Stimulated activated CD8-positive, alpha-beta memory T cell treated with anti-CD3 and anti-CD28 coated beads, Interleukin-15, amount 100 ng/mL, for 1 hour (primary cell): ENCODE measurements at places on chromosomes 11 and 22.
A peak's percentile ranks its signal among the peaks of the same experiment; 100 is the strongest.

DNA sequence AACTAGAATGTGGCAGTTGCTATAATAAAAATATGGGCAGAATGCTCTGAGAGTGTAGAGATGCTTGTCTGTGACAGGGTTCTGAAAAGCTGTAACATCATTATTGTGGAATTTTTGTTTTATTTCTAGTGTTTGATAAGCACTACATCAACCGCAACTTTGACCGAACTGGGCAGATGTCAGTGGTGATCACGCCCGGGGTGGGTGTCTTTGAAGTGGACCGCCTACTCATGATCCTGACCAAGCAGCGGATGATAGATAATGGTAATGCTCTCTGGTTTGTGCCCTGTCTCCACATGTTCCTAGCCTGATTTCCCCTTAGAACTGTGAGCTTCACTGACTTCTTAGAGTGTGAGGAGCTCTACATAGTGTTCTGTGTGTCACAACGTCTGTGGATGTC, 48.8 kb downstream of the DEPDC5 start:
- DNase-seq = no peak

DNA sequence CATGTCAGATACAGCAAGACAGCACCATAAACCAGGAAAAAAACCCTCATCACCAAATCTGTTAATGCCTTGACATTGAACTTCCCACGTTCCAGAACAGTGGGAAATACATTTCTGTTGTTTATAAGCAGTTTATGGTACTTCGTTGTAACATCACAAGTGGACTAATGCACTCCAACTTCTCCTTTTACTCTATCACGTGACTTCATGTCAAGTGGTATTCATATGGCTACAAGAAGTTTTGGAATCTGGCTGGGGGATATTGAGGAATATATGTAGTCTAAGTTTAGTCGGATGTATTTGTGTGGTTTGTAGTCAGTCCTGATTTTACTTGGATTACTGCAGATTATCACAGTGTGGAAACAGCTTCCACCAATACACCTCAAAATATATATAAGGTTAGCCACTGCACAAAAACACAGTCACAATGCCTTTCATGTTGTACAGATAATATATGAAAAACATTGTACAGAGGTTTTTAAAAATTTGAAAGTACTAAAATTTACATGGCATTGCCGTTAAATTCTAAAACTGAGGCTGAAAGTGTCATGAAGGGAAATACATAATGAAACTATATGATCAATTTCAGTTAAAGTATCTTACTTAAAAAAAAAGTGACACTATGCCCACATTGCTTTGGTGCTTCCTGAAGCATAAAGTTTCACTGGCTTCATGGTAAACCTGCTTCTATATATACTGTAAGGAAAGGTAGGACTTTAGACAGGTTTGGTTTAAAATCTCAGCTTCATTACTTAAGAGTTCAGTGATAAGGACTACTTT, 134.1 kb downstream of the CASP12 start:
- no peak for DNase-seq

GRCh38 chr11:107397357-107397756, 60.3 kb downstream of the CWF19L2 start:
- no peak for DNase-seq

DNA sequence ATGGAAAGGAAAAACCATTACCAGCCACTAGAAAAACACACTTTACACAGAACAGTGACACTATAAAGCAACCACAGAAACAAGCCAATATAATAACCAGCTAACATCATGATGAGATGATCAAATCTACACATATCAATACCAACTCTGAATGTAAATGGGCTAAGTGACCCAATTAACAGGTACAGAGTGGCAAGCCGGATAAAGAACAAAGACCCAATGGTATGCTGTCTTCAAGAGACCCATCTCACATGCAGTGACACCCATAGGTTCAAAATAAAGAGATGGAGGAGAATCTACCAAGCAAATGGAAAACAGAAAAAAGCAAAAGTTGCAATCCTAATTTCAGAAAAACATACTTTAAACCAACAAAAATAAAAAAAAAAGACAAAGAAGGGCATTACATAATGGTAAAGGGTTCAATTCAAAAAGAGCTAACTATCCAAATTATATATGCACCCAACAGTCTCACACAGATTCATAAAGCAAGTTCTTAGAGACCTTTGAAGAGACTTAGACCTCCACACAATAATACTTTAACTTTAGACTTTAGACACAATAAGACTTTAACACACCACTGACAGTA, 160.3 kb upstream of the TMEM45B start:
- DNase-seq = no peak

- no peak for DNase-seq
Observed at GRCh38 chr11:33291004-33291777, 34.0 kb downstream of the HIPK3 start.

DNA sequence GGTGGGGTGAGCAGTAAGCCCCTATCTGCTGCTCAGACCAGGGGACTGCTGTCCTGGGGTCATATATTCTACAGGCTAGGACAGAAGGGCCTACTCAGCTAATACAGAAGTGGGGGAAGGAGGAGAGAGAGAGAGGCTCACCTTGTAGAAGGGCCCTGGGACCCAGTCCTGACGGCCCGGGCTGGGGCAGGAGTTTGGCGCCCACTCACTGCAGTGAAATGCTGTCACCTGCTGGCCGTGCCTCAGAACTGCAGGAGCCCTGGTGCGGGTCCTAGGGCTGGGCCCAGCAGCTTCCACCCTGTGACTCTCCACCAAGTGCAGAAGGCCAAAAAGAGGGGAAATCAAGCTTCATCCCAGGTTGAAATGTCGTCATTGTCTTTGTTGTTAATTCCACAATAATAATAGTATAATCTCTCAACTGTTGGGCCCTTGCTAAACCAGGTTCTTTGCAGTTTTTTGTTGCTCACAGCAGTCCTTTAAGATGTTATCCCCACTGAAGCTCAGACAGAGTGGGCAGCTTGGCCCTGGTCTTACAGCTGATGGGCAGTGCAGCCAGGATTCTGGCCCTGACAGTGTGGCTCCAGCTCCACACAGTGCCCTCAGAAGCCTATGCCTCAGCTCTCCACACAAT, 29.6 kb downstream of the TRIM29 start:
- DNase-seq = peak; percentile 32

GRCh38 chr11:76700177-76701100, 29.9 kb upstream of the LRRC32 start:
- no peak for DNase-seq

DNA sequence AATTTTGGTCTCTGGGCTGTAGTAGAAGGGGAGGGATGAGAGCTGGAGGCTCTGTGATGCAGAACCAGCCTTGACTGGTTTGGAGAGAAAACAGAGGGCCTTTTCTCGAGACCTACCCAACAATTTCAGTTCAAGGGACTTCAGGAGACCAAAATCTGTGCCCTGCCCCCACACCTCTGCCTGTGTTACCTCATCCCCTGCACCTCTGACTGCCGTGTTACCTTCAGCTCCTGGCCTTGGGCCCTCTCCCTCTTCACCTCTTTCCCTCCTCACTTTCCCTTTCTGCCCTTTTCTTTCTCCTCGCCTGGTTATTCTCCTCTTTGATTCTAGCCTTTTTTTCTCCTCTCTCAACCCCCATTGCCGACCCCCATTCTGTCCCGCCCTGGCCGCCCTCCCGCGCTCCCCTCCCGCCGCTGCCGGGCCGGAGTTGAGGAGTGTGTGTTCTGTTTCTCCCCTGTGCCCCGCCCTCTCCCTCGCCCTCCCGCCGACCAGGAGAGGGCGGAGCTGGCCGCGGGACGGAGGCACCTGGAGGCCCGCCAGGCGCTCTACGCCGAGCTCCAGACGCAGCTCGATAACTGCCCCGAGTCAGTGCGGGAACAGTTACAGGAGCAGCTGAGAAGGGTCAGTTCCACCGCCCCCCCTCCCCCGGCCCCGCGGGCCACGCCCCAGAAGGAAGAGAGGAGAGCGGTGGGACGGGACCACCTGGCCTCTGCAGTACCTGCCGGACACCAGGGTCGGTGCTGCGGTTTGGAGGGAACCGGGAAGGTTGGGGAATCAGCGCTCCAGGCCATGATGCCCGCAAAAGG, 27.2 kb downstream of the PHLDB1 start:
- no peak for DNase-seq

- DNase-seq = no peak
Observed at GRCh38 chr11:119982517-119983239, 155.2 kb downstream of the TRIM29 start.

DNA sequence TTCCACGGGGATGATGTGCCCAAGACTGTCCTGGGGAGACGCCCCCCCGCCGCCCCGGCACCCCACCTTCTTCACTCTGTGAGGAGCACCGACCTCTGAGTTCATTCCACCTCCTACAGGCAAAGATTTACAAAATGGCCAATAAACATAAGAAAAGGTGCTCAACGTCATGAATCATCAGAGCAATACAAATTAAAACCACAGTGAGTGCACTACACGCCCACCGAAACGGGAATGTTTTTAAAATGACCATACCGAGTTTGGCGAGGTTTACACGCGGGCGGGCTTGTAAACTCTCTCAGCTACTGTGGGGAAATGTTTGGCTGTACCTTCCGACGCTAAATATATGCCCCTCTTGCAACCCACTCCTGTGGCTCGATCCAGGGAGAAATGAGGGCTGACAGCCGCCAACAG, 7.9 kb downstream of the NPTXR start:
- no peak for DNase-seq

DNA sequence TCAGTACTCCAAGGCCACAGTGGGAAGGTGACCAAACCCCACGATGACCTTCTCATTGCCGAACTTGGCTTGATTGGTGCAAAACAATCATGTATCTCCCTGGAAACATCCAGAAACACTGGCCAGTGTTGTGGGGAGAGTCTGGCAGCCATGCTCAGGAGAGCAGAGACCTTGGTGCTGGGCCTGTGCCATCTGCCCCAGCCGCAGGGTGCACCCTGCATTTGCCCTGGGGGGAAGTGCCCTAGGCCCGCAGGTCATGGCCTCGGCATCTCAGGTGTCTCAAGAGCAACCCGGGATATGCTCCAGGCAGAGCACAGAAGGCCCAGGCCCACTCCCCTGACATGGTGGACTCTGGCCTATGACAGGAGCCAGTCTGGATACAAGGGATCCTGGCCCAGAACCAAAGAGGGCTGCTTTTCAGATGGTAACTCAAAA, 23.7 kb downstream of the ARVCF start:
- DNase-seq = no peak

DNA sequence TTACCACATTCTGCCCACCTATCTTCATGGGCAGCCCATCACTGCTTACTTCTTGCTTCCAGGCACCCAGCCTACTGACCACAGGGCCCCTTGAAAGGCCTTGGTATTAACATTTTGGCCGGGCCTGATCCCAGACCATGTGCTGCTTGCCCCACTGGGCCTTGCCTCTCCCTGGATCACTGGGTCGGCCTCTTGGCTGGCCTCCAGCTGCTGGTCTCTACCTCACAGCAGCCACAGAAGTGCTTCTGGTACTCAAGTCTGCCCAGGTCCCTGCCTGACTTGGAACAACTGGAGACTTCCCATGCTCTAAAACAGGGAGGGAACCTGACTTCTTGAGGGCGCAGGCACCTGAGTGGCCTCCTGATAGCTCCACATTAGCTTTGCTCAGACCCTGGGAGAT, 63.6 kb downstream of the THAP12 start:
- no peak for DNase-seq

DNA sequence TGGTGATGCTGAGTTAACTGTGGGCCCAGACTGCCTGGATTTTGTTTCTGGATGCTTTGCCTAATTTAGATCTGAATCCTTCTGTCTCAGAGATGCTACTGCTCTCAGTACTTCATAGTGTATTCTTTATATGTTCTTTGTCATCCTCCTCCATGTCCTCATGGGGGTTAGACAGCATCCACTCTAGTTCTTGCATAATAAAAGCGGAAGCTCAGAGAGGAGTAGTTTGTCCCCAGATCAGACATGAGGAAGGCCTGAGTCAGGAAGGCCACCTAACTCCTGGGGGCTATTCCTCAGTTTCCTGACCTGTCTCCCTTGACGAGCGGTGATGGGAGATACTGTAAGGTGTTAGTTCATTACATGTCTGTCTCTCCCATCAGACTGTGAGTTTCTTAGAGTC, 90.2 kb downstream of the SCN3B start:
- DNase-seq = no peak

GRCh38 chr11:34263441-34264091, 94.2 kb downstream of the ABTB2 start:
- DNase-seq = no peak

DNA sequence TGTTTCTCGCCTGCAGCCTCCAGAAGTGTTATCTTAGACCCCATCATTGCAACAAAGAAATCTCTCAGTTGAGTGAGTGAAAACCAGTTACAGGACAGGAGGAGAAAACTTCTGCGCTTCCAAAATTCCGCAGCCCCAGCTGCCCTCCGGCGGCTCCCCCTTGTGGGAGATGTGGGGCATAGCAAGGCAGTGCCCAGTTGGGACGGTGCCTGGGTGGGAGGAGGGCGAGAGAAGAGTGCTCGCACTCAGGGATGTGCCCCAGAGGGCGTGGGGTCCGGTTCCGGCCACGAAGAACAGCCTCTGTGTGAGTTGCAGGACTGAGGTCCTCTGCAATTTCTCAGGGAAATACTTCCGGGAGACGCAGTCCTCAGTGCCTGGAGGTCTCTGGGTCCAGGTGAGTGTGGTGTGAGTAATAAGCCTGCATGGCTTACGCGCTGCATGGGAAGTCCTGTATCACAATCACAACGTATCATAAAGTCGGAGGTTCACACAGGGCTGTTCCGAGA, 87.0 kb upstream of the BLID start:
- DNase-seq = no peak

GRCh38 chr11:11605181-11605580, 16.6 kb downstream of the GALNT18 start:
- DNase-seq = no peak

GRCh38 chr11:17760102-17761029, 25.8 kb downstream of the KCNC1 start:
- DNase-seq = no peak

DNA sequence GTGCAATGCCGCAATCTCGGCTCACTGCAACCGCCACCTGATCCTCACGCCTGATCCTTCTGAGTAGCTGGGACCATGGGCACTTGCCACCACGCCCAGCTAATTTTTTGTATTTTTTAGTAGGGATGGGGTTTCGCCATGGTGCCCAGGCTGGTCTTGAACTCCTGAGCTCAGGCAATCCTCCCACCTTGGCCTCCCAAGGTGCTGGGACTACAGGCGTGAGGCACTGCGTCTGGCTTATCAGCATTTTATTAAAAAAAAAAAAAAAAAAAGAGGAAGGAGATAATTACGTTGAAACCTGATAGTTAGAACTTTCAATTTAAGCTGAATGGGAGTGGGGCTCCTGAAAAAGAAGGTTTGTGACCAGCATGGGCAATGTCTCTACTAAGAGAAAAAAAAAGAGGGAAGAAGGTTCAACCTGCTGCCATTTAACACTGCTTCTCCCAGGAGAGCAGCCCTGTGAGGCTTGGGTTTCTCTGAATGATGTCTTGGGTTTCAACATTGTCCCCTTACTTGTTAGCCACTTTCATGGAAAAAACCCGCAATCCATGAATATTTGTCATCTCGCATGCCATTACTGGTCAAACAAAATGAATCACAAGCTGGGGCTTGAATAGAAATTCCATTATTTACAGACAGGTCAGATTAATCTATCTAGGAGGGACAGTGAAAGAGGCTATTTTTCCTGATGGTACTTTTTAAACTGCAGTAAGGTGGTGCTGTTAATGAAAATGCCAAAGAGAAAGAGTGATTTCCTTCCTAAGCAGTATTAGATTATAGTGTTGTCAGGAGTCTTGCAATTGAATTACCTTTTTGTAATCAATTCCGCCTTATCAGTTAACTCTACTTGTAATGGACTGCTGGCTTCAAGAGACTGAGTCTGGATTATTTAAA, 72.5 kb downstream of the PACS1 start:
- DNase-seq = no peak

- DNase-seq = no peak
Observed at GRCh38 chr11:35486934-35487333, 38.5 kb downstream of the PAMR1 start.
